Activated CD8-positive, alpha-beta memory T cell treated with anti-CD3 and anti-CD28 coated beads for 24 hours (primary cell): ENCODE measurements at places on chromosomes 4 and X.

DNA sequence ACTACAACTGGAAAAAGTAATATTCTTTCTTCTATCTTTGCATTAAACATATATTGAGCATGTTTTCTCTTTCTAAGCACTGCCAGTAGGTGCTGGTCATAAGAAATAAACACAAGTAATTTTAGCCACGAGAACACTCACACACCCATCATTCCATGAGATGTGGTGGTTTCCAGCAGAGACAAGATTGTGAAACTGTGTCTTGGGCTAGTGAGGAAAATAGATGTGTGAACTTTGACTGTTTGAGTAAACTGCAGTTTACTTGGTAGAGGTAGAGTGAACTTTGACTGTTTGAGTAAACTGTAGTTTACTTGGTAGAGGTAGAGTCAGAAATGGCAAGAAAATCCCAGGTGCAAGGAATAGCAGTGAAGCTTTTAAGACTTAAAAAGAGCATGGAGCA, 300.9 kb upstream of the HS3ST1 start:
- DNase-seq: no peak

GRCh38 chr4:36255577-36255976, 11.3 kb upstream of the ARAP2 start:
- no peak for DNase-seq

DNA sequence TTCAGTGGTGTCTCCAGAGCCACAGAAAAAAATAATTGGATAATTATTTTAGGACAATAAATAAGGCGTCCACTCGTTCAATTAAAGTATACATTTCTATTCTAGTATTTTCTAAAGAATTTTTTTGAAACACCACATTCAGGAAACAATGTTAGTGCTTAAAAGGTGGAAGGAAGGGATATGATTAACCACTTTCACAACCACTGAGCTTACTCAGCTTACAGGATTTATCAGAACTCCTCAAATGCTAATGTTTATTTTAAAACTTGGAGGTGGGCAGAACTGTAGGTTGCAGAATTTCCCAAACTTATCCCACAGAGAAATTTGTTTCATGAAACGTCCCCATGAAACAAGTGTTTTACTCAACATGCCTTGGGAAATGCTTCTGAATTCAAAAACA, 54.3 kb upstream of the MAGEB2 start:
- DNase-seq: no peak

DNA sequence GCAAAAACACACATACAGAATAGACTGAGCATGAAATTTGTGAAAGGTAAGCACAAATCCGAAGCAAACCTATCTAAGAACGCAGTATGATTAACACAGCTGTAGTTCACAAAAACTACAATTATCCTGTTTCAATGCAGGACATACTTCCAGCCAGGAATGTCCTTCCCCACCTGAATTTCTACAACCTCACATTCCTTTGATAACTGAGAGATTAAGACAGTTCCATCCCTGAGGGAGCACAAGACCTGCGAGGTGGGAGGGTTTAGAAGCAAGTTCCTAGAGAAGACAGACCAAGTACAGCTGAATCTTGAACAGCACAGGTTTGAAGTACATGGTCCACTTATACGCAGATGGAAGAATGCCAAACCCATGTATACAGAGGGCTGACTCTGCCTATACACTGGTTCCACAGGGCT, 10.6 kb downstream of the ABCG2 start:
- DNase-seq: no peak
